ENCODE measurements at places on chromosomes 5 and 9.

DNA sequence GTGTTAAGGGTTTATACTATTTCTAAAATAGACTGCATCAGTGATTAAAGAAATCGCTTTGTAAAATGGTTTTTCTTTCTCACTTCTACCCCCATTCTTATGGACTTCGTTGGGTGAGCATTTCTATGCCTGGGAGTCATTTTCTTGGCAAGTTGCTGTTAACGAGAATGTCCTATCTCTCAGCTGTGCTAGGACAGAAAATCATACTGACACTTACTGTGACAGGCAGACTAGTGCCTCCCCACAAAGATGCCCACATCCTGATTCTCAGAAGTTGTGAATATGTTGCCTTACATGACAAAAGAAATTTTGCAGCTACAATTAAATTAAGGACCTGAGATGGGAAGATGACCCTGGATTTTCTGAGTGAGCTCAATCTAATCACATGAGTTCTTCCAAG, 65.1 kb upstream of the NMUR2 start:
- no peak for DNase-seq

DNA sequence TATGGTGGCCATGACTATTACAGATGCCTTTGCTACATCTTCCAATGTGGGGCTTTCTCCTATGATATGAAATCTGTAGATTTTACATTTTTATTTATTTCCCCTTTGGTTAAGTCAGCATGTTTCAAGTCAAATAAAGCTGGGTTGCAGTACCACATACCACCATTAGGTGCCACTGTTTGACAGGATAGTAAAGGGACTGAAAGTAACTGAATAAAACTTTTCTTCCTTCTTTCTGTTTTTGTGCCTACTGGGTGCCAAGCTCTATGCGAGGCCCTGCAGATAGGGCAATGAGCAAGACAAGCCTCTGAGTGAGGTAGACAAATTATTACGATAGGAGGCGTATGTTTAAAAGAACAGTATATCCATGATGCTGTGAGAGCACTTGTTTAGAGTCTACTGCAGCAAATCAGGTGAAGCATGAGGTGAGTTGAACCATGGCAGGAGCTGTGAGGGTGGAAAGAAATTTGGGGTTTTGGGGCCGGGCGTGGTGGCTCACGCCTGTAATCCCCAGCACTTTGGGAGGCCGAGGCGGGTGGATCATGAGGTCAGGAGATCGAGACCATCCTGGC, 64.8 kb downstream of the GDNF start:
- DNase-seq, result no peak

- DNase-seq, result no peak
Observed at GRCh38 chr5:104998169-104998568, 1435.6 kb upstream of the NUDT12 start.

DNA sequence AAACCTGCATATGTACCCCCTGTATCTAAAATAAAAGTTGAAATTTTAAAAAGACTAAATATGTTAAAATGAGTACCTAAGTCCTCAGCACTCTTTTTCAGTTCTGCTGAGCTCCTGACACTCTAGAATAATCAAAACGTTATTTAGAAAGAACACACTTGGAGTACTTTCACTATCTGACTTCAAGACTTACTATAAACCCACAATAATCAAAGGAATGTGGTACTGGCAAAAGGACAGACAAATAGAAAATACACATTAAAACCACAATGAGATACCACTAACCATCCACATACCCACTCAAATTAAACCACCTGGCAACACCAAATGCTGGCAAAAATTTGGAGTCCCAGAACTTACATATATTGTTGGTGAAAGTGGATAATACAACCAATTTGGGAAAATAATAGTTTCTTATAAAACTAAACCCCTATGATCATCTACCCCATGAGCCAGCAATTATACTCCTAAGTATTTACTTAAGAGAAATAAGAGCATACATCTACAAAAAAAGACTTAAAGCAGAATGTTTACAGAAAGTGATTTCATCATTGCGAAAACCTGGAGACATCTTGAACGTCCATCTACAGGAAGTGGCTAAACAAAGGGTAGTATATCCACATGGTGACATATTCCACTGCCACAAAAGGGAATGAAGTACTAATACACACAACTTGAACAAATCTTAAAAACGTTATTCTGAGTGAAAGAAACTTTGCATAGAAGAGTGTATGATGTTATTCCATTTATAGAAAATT, 12.8 kb upstream of the PRSS3 start:
- DNase-seq, result no peak
